ENCODE measurements at places on chromosomes 2 and 18. TPM values are rescaled to one million over a fixed set of nuclear protein-coding genes. Genes with fewer than 3 reads are reported as not detected.

DNA sequence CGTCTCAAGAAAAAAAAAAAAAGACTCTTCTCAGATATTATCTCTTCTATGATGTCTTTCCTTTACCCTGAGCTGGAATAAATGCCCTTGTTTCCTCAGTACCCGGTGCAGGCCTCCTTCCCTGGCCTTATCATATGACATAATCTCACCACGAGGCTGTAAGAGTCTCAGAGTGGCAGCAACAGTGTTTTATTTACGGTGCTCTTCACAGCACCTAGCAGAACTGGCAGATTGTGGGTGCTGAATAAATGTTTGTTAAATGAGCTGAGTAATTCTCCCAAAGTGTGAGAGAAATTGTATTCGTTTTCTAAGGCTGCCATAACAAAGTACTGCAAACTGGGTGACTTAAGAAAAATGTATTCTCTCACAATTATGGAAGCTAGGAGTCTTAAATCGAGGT is 82.8 kb upstream of the CD28 start:
- no peak for DNase-seq

DNA sequence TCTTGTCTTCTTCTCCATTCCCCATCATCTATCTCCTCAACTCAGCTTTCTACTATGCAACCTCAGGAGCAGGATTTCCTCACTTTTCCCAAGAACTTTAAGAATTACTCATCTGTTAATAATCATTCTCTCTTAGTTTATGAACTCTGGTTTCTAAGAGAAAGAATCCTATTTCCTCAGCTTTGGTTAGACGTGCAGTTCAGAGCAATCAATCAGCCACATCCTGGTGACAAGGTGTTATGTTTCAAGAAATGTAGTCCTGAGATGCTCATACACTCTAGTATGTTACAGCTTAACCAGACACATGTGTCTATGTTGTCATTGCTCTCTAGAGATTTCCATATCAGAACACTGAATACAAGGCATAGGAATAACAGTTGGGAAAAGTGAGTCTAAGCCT is 277.9 kb downstream of the MBD2 start:
- DNase-seq, result no peak

- DNase-seq, result no peak
Observed at GRCh38 chr2:48607307-48608014, 10.2 kb upstream of the GTF2A1L start.

OXER1 gene
- total RNA-seq, result not detected

- DNase-seq, result no peak
Observed at GRCh38 chr2:214592011-214592410, 181.2 kb downstream of the VWC2L start.

DNA sequence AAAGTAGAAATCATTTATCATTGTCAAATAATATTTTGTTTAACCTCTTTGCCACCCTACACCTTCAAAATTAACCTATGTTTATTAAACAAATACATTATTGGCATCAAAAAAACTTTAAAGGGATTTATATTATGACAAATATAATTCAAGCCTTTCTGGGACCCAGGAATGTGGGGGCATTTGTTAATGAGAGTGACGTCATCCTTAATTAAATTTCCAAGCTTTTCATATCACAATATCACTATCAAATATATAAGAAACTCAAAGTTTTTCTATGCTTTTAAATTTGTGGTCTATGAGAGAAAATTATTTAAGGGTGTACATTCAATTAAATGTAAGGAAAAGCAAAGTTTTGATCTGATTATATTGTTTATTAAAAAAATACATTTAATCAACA is 307.4 kb upstream of the POU3F3 start:
- no peak for DNase-seq

GRCh38 chr18:47912343-47912742 is 18.1 kb downstream of the SMAD2 start:
- no peak for DNase-seq

SLC16A14 gene
- total RNA-seq, result 0.09 TPM

DNA sequence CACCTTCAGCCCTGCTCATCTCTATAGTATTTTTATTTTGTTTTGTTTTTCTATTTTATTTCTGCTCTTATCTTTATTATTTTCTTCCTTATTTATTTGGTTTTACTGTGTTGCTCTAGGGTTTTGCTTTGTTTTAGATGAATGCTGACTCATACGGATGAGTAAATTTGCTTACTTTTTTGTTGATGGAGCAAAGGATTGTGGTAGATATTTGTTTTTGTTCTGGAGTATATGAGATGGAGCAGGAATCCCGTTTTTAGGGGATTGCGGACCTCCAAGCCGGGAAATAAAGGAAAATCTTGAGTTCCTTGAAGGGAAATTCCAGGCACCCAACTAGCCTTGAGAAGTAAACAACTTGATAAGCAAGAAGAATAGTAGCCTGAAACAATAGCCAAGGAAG is 15.3 kb upstream of the COLEC12 start:
- DNase-seq, result peak; percentile 33

DNA sequence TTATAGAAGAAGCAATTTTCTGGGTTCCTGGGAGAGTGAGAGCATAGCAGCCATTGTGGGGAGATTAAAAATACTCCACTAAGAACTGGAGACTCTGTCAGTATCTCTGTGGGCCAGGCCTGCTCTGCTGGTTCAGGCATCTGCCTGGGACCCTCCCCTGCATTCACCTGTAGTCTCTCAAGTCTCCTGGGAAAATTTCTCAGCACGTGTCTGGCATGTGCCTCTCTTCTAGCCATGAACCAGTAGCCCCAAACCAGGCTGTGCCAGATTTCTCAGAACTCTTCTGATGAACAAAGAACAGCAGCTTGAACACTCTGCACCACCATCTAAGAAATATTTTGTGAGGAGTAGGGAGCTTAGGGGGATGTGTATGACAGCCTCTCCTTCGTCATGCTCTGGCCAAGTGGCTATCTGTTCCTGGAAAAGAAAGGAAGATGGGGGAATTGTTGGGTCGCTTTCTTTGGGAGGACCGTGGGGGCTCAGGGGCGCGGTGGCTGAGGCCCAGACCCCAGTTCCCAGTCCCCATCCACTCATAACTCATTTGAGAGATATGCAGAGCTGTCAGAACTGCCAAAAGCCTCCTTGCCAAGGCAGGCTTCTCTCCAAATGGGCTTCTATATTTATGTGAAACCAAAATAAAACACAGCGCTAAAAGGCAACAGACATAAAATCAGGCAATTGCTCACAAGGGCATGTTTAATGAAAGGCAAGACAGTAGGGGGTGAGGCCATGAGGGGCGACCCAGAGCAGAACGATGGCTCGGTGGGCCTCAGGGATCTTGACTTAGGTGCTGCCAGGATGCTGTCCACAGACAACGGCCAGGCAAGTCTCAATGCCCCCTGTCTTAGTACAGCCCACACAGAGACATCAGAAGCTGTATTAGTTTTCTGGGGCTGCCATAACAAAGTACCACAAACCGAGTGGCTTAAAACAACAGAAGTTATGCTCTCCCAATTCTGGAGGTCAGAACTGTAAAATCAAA is 114.7 kb upstream of the TNP1 start:
- DNase-seq, result no peak

- DNase-seq, result no peak
Observed at GRCh38 chr2:23360571-23361125, 24.3 kb upstream of the KLHL29 start.

DNA sequence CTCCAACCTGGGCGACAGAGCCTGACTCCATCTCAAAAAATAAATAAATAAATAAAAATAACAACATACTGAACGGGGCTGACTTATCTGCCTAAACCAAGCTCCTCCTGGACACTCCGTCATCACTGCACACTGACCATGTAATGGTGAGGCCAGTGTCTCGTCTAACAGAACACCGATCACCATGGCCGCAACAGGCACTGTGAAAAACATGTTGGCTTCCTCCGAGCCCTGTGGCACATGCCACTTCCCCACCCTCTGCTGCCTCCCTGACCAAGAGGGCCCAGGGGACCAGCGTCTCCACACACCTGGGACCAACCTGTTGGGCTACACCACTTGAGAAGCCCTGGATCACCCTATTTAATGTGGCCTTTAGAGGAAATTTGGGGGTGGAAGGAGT is 33.9 kb downstream of the ZNF516 start:
- no peak for DNase-seq

GRCh38 chr2:238696786-238697185 is 151.1 kb upstream of the TWIST2 start:
- DNase-seq, result no peak

GPR155 gene
- total RNA-seq, result 0.93 TPM

CHRNG gene
- total RNA-seq, result not detected

SOCS6 gene
- 42.3 TPM for total RNA-seq

- no peak for DNase-seq
Observed at GRCh38 chr2:117057016-117057415, 757.5 kb upstream of the DDX18 start.

DNA sequence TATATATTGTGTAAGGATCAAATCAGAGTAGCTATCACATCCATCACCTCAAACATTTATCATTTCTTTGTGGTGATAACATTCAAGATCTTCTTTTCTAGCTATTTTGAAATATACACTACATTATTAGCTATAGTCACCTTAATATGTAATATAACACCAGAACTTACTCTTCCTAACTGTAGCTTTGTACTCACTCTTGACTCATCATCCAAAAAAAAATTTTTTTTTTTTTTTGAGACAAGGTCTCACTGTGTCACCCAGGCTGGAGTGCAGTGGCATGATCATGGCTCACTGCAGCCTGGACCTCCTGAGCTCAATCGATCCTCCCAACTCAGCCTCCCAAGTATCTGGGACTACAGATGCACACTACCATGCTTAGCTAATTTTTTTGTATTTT is 153.3 kb downstream of the EML6 start:
- DNase-seq, result no peak

GRCh38 chr2:121098556-121098955 is 186.4 kb downstream of the TFCP2L1 start:
- DNase-seq, result no peak

- DNase-seq, result no peak
Observed at GRCh38 chr2:20398956-20399567, 47.8 kb upstream of the RHOB start.

DNA sequence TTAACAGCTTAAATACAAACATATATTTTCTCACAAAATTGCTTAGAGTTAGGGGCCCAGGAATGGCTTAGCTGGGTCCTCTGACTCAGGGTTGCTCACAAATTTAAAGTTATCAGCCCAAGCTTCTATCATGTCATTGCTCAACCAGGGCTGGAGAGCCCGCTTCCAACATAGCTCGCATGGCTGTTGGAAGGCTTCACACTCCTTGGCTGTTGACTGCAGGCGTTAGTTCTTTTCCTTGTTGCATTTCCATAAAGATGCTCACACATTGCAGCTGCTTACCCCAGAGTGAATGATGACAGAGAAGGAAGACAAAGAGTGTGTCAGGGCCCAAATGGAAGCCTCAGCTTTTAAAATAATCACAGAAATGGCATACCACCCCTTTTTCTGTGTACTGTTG is 62.9 kb upstream of the TFPI start:
- DNase-seq, result no peak

- DNase-seq, result peak; percentile 79
Observed at GRCh38 chr18:58247363-58247834, 203.4 kb downstream of the NEDD4L start.

FTCDNL1 gene
- total RNA-seq, result 0.23 TPM

ACTR1B gene
- total RNA-seq, result 81.2 TPM

DNA sequence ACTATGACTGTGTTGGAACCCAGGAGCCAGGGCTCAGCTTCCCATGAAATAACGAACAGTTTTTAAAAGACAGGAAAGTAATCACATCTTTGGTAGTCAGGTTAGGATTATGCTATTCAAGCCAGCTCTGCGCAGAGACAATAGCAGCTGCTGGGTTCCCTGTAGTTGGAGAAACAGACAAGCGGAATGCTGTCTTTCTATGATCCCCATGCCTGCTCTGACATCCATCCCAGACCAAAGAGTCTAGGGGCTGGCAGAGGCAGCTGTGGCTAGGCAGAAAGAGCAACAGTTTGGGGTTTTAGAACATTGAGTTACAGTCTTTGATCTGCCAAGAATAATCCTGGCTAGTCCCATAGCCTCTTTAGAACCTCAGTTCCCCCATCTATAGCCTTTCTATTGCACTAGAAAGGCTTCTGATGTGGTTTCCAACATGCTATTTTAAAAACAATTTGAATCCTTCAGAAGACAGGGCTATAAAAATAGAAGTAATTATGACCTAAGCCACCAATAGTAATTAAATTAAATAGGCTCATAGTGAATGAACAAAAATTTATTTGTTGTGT is 146.8 kb downstream of the MTX2 start:
- DNase-seq, result peak; percentile 14

DNA sequence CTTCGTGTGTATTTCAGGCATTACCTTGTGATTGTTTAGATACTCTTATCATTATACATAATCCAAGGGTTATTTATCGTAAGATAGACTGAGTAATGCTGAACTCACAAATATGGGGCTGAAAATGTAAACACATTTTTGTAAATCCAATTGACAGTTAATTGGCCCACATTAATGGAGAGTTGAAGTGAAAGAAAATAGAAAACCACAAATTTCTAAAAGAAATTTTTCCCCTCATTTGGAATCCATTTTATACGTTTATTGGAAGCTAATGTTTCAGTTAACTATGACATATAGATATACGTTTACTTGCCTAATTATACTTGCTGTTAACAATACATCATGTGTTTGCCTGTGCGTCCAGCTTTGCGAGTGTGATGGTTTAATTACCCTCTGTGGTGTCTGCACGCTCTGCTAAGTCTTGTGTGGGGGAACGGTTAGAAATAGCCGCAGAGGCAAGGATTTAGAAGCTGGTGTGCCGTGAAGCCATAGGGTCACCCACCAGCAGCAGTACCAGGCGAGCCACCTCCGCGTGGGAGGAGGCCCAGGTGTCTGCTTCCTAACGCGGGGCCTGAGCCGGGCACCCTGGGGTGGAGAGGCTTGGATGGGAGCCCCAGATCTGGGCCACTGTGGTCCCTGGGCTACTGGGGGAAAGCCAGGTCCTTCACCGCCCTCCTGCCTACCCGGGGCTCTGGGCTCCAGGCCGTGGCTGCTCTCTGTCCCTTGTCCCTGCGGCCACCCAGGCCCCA is 38.0 kb downstream of the TSHZ1 start:
- no peak for DNase-seq

DNA sequence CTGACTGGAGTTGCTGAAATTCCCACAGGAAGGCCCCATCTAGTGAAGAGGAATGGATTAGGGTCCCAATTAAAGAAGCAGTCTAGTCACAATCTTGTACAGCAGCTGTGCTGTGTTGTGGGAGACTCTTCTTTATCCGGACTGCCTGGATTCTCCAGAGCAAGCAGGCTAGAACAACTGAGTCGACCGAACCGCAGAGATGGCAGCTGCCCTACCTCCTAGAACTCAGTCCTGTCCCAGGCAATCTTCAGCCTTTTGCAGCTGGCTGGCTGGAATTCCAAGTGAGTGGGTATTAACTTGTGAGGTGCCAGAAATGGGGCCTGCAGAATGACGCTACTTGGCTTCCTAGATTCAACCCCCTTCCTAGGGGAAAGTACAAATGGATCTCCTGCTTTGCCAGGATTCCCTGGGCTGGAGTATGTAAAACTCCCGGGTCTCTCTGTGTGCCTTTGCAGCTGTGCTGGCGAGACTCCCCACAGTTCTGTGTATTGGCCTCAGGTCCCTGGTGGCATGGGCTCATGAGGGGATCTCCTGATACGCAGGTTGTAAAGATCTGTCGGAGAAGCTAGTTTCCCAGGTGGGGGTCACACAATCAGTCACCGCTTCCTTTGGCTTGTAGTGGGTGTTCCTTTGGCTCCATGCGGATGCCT is 1952.6 kb upstream of the LRRTM1 start:
- no peak for DNase-seq

APCDD1 gene
- total RNA-seq, result 0.34 TPM
